ENCODE measurements at places on chromosomes 2 and 18. TPM values are rescaled to one million over a fixed set of nuclear protein-coding genes. Genes with fewer than 3 reads are reported as not detected.

DNA sequence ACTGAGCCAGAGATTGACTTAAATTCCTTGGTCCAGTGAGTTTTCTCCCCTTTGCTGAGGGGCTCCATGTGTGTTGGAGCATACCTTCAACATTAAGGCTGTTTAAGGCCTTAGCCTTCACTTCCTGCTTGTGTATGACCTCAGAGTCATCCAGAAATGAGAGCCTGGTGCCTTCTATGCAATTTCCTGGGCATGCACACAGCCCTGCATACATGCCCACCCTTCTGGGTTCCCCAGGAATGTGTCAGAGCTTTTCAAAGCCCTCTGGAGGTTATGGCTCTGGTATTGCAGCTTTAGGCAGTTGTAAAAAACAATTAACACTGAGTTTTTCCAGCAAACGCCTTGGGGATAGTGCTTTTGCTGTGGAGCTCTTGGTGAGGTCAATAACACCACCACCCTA, 16.7 kb downstream of the IL1R1 start:
- no peak for DNase-seq

- no peak for DNase-seq
These were observed 234.2 kb downstream of the CDH2 start for GRCh38 chr18:27942706-27943105.

DNA sequence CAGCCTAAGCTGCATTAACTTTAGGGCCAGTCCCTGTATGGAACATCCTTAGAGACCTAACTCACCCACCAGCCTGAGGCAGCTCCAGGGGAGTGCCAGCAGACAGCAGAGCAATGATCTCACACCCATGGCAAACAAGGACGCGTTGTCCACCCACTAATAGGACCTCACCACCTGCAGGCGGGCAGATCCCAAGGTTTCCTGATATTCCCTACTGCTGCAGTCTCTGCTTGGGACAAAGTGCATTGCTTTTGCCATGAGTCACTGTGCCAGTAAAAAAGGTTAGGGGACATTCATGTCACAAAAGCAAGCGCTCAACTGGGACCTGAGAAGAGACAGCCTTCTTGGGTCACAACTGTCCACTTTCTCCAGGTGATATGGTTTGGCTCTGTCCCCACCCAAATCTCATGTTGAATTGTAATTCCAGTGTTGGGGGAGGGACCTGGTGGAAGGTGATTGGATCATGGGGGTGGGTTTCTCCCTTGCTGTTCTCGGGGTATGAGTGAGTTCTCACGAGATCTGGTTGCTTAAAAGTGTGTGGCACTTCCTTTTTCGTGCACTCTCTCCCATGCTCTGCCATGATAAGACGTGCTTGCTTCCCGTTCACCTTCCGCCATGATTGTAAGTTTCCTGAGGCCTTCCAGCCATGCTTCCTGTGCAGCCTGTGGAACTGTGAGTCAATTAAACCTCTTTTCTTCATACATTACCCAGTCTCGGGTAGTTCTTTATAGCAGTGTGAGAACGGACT, 160.2 kb downstream of the MIB1 start:
- DNase-seq, result no peak

DNA sequence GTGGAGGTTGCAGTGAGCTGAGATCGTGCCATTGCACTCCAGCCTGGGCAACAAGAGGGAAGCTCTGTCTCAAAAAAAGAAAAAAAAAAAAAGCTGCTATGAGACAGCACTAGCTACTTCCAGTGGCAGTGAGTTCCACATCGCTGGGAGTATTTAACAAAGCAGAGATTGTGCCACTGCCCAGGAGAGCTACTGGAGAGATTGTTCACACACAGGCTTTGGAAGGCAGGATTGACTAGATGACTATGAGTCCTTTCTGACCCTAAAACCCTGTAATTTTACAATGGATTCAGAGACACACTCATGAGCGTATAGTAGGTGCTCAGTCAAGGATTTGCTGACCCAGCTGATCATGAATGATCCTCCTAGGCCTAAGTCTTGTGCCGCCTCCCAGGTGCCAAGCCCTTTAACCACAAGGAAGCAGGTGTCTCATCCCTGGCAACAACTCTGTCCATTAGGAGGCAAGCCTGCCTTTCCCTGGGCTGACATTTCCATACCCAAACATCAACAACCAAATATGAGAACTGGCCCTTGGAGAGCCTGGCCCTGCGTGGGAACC, 45.0 kb upstream of the ODC1 start:
- DNase-seq, result no peak

- peak; percentile 67 for DNase-seq
These were observed 18.8 kb upstream of the HAAO start for GRCh38 chr2:42810971-42811811.

RAX gene
- total RNA-seq, result not detected

DNA sequence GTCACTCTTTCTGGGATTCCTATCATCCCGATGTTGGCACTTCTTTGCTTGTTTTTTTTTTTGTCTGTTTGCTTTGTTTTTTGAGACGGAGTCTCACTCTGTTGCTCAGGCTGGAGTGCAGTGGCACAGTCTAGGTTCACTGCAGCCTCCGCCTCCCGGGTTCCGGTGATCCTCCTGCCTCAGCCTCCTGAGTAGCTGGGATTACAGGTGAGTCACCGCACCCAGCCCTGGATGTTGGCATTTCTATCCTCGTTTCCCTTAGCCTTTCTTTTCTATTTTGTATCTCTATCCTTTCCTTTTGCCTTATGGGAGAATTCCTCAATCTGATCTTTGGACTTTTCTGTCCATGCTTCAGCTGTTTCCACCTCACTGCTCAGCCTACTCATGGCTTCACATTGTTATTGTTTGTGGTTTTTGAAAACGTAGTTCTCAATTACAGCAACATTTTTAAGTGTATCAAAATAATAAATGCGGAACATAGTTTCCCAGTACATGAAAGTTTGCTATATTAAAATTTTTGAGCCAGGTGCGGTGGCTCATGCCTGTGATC, 62.1 kb upstream of the ZNF516 start:
- DNase-seq, result no peak

DNA sequence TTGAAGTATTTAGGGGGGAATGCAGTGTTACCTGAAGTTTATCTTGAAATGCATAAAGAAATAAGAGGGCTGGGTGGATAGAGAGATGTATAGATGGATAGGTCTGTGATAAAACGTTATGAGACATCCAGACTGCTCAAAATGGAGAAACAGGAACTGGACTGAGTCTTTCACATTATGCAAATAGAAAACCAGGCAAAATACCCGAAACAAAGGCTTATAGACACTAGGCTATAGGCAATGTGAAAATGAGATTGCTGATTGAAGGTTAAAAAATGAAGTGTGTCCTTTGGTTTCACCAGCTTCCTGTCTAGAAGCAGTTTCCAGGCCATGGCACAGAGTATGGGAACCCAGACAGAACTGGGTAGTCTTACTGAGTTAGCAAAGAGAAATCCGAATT, 24.9 kb upstream of the SLC3A1 start:
- DNase-seq, result no peak

RAB17 gene
- total RNA-seq, result not detected

ABCG8 gene
- total RNA-seq, result not detected

GRCh38 chr18:65988386-65988785, 237.6 kb downstream of the CDH7 start:
- no peak for DNase-seq

- DNase-seq, result no peak
These were observed 111.6 kb downstream of the DTNA start for GRCh38 chr18:34821669-34822210.

DNA sequence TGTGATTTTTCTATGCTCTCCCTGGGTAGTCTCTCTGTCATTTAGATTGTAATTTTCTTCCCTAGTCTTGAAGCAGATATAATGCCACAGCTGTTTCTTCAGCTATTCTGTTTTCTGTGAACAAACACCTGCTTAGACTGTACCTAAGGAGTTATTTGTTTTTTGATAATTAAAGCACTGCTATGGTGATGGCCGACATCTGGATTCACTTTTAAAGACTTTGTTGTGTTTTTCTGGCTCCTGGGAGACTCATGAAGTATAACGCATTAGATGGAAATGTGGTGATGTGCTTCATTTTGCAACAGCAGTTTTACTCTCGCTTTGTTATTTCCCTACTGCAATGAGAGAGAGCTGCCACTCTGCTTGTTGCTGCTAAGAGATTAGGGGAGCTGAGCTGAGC, 15.7 kb upstream of the C2orf69 start:
- DNase-seq, result no peak

DNA sequence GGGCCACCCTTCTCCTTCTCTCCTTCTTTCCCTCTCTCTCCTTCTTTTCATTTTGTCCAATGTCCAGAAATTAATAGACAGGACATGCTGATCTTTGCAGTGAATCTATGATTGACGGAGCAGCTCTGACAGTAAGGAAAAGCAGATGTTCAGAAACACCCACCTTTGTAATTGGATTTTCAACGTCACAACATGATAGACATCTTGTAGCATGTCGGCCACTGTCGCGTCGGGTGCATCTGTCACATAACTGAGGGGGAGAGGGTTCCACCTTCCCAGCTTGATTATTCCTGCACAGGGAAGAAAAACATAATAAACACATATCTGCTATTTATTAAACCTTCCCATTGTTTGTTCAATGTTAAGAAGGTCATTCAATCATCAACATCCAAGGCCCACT, 76.2 kb downstream of the SATB2 start:
- no peak for DNase-seq

GRCh38 chr2:224968051-224968450, 74.2 kb downstream of the DOCK10 start:
- no peak for DNase-seq

GRCh38 chr2:219213486-219214071, 5.2 kb downstream of the ABCB6 start:
- DNase-seq, result no peak

GRCh38 chr18:573385-573784, 6.8 kb upstream of the CETN1 start:
- no peak for DNase-seq

GRCh38 chr2:146853741-146854444, 990.9 kb upstream of the ACVR2A start:
- DNase-seq, result no peak

COMMD1 gene
- 41.2 TPM for total RNA-seq

- no peak for DNase-seq
These were observed 339.6 kb upstream of the LRATD1 start for GRCh38 chr2:14292964-14293363.

RFTN2 gene
- total RNA-seq, result not detected

GRCh38 chr2:157364257-157364974, 38.8 kb upstream of the ERMN start:
- no peak for DNase-seq

OSR1 gene
- total RNA-seq, result not detected

- DNase-seq, result no peak
These were observed 556.1 kb downstream of the CMPK2 start for GRCh38 chr2:6309415-6310255.

DNA sequence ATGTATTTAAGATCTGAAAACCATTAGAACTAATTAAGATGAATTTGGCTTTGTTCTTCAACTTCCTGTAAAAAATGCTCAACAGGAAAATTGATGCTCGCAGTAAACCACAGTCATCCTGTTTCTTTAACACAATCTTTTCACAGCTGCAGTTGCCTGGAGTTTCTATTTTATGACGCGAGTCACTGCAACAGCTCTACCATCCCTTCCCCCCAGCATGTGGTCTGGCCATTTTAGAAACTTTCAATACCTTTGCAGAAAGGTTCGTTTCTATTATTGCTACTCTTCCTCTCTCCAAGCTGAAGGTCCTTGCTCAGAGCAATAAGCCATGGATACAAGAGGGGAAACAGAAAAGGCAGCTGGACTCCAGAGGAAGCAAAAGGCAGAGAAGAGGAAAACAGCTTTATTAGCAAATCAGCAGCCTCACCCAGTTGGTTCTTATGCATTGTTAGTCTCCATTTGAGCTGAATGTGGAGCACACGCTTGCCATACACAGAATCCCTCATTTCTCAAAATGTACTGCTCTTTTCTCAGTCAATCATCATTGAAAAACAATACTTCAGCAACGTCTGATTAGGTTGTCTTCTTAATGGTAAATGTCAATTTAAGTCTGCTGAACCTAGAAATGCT, 3.9 kb downstream of the WIPF1 start:
- DNase-seq, result peak; percentile 53

GRCh38 chr18:2459886-2460285, 111.4 kb downstream of the METTL4 start:
- DNase-seq, result no peak

SP140 gene
- 111 TPM for total RNA-seq

DNA sequence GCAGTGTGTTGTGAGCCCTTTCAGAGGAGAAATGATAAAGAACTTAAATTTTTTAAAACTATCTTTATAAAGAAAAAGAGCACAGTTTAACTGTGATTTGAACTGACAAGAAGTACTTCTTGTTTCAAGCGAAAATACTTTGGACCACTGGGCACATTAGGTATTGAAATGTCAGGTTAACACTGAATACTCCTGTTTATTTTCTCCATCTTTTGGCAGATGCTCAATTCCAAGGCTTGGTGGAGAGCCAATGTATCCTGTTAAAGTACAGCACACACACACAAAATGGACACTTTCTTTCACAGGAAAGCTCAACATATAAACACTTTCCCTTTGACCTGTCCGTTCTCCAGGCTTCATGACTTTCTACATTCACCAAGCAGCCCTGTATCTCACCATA, 32.6 kb upstream of the SP3 start:
- DNase-seq, result no peak

GRCh38 chr18:49869354-49869753, 56.0 kb upstream of the ACAA2 start:
- DNase-seq, result no peak

DNA sequence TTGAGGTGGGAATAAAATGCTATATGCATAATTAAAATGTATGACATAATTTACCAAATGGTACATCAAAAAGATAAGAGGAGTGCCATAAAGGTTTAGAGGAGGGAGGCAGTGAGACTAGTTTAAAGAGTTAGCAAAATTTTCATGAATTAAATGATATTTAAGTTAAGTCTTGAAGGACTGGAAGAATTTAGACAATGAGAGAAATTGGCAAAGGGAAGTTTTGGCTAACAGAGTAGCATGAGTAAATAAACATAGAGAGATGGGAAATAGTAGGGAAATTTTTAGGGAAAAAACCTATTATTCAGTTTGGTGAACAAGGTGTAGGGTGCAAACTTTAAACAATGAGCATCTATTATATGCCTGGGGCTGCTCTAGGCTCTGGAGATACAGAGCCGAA, 68.8 kb downstream of the CAVIN2 start:
- no peak for DNase-seq

DNA sequence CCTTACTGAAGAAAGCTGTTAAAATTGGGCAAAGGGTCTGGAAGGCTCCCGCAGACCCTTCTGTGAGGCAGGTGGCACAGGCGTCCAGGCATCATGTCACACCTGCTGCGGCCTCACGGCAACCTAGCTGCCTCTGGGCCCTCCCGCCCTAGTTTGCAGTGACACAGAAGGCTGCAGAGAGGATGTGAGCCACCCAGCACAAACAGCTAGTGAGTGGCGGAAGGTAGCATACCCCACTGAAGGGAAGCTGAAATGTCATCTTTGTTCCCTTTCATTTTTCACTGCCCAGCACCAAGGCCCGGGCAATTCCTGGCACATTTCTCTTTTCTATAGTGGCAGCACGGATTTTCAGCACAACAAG, 53.8 kb downstream of the TRAPPC12 start:
- DNase-seq, result no peak

GRCh38 chr2:181106229-181106628, 125.8 kb downstream of the UBE2E3 start:
- no peak for DNase-seq

GRCh38 chr2:228253752-228254151, 72.3 kb upstream of the SPHKAP start:
- DNase-seq, result no peak

- DNase-seq, result no peak
These were observed 89.8 kb upstream of the CYRIA start for GRCh38 chr2:16755442-16755841.

CNRIP1 gene
- total RNA-seq, result not detected

CCBE1 gene
- not detected for total RNA-seq

GRCh38 chr18:30929718-30930117, 112.8 kb downstream of the DSC3 start:
- no peak for DNase-seq

GRCh38 chr18:58640428-58640805, 11.5 kb upstream of the ALPK2 start:
- DNase-seq, result no peak

Data from CD8-positive, alpha-beta memory T cell (primary cell).